Heart left ventricle (tissue), 16 donors: ENCODE measurements at places on chromosomes 7 and 10.

DNA sequence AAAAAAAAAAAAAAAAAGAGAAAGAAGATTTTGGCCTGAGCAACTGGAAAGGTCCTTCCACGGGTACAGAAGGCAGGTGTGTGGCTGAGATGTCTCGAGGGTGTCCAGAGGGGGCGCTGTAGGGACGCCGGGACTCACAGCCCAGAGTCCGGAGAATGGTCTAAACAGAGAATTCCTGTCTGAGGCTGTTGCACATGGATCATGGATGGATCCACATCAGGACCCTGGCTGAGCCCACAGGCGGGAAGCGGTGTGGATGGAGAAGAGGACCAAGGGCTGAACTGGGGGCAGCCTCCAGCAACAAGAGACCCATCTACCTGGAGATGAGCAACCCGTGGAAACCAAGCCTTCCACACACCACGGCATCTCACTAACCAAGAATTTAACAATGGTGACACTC lies 55.0 kb downstream of the PKD1L1 start:
- no peak for DNase-seq

DNA sequence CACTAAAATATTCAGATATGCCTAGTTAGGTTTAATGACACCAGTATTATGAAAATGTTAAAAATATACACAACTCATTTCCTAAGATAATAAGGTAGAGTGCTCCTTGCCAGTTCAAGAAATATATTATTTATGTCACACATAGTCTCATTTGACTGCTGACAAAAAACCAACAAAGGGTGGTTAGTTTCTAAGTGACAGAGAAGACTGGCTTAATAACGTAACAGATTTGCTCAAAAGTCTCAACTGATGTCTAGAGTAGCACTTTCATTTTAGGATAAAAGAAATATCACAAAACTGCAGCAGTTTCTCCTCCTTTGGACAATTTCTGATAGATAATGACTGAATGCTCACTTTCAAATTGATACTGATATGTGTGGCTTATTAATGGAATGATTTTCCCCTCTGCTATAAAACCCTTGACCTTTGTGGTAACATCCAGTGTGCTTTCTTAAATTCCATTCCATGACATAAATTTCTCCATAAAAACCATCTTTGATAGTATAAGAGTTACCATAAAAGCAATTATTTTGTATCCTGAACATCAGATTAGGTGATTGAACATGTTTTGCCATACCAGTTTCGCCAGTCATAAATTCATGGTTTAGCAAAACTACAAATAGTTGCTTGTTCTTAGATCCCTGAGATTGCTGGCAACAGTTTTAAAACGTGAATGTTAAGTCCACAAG lies 94.2 kb downstream of the NRBF2 start:
- no peak for DNase-seq

DNA sequence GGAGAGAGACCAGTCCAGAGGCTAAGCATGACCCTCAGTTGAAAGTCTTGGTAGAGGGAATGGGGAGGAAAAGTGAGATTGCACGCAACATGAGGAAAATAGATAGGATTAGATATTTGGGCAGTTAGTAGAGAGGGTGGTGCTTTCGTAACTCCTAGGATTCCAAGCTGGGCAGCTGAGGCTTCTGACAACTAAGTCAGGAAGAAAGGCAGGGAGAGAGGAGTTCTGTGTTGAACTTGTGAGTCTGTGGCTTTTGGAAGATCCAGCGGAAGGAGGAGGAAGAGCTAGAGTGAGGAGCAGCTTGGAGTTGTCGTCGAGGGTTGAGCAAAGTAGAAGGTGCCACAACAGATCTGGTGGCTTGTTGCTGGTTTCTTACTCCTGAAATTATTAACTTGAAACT lies 21.8 kb downstream of the CUL1 start:
- DNase-seq: no peak

- no peak for DNase-seq
These were observed 1.1 kb downstream of the RALA start for GRCh38 chr7:39624442-39624807.

- DNase-seq: no peak
These were observed 37.1 kb downstream of the COBL start for GRCh38 chr7:51279391-51280023.

GRCh38 chr7:132972745-132973144 lies 109.1 kb downstream of the CHCHD3 start:
- DNase-seq: no peak

DNA sequence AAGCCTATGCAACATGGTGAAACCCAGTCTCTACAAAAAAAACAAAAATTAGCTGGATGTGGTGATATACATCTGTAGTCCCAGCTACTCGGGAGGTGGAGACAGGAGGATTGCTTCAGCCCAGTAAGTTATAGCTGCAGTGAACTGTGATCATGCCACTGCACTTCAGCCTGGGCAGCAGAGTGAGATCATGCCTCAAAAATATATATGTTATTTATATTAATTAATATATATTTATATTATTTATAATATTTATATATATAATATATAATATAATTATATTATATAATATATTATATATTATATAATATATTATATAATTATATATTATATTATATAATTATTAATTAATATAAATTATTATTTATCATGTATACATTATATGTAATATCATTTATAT lies 1158.4 kb upstream of the AUTS2 start:
- no peak for DNase-seq

DNA sequence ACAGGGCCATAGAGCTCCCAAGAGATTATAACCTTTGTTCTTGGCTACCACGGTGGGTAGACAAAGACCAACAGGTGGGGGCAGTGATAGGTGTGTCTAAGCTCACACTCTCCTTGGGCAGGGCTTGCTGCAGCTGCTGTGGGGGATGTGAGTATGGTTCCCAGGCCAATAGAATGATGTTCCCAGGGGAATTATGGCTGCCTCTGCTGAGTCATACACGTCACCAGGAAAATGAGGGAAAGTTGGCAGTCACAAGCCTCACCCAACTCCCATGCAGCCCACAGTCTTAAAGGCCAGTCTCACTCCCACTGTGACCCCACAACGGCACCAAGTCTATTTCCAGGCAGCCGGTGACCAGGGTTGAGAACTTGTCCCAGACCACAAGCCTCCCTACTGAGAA lies 453.4 kb upstream of the PODXL start:
- no peak for DNase-seq
